ENCODE measurements at places on chromosomes 6 and 20.

DNA sequence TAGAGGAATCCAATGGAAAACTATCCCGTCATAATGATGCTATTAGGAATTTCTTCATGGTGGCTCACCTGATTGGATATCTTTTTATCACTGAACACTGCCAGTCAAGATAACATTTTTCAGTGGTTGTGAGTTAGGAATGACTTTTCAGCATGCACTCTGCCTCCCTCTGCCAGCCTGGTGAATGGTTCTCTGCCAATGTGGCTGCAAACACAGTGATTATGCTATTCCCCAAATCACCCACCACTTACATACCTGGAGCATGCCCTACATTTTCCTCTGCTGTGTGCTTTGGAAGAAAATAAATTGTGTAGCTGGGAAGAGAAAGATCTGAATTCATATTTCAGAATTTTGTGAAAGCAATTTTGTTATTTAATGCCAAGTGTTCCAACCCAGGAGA is 102.6 kb upstream of the LAMP5 start:
- DNase-seq: no peak

GRCh38 chr6:163354085-163354484 is 60.4 kb upstream of the QKI start:
- DNase-seq: no peak

DNA sequence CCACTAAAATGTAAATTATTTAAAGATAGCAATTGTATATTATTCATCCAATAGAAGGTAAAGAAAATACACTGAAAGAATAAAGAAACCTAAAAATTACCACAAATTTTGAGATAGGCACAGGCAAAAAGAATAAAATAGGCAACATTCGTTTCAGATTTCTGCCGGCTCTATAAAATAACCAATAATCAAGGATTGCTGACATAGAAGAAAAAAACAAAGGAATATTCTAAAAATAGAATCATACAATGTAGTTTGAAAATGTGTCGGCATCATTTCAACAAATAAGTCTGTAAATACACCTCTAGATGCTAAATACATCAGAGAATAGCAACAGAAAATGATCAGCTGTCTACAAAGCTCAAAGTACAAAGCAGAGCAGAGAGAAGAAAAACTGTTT is 973.3 kb downstream of the EPHA7 start:
- DNase-seq: no peak

- DNase-seq: no peak
Observed at GRCh38 chr6:31464252-31465184, 33.4 kb upstream of the MICB start.

DNA sequence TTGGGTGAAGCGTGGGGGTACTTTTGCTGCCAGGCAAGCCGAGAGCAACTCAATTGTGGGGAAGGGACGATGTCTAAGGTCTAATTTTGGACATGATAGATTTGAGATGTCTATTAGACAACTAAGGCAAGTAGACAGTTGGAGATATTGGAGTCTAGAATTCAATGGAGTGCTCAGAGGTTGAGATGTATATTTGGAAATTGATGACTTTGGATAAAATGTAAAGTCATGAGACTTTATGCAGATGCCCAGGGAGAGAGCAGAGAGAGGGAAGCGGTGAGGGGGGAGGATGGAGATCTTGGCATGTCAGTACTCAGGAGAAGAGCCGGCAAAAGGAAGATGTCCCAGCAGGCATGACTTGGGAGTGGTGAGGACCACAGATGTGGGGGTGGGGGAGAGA is 6.9 kb downstream of the MYLK2 start:
- DNase-seq: no peak

GRCh38 chr6:124466949-124467348 is 495.3 kb upstream of the RNF217 start:
- DNase-seq: no peak

DNA sequence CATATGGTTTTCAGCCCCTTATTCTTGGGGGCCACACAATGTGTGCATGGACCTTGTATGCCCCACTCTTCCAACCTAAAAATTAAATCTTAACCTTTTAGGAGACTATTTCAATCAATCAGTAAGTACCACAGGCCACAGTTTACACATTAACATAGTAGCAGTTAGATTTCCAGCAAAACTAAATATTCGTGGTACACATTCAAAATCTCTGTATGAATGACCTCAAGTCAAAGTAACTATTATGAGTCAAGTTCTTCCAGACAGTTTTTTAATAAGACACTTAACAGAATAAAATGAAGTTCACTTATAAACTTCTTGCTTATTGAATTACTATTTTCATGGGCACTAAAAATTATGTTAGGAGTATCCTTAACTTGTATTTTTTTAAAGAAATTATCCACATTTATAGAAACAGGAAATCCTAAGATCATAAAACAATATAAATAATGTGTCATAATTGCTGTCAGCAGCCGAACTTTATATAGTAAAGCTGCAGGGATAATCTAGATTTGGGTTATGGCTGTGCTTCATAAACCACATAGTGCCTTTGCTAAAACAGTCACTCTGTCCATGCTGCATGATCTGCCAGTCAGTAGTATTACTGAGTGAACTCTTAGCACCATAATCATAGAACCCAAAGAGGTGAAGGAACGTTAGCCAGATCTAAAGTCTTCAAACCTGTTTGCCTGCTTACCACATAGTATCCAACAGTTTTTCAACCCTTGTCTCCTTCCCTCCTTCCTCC is 21.7 kb downstream of the SEC63 start:
- no peak for DNase-seq
